ENCODE measurements at places on chromosomes 5 and 9.

DNA sequence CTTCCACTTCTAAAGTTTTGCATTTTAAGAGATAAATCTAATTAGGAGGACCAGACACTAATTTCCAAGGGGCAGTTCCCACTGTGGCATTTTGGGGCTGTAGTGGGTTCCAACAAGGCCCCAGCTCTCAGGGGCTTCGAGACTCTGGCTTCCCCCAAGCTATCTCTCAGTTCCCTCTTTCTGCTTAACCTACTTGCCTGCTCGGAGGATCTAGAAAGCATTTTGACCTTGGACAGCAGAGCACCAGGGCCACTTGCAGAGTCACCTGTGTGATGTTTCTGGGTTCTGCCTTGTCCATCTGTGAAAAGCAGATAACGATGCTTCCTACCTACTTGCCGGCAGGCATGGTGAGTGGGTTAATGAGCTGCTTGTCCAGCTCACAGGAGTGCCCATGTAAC is 175.4 kb downstream of the MED10 start:
- peak; percentile 26 for DNase-seq

GRCh38 chr9:87713278-87713987 is 12.5 kb upstream of the CTSL start:
- no peak for DNase-seq

GRCh38 chr9:96344458-96345180 is 38.9 kb downstream of the SLC35D2 start:
- DNase-seq, result no peak

- no peak for DNase-seq
Measured at GRCh38 chr5:86971034-86971571, 296.6 kb upstream of the RASA1 start.

- DNase-seq, result no peak
Measured at GRCh38 chr9:126217250-126217653, 109.4 kb upstream of the MVB12B start.

GRCh38 chr5:170265522-170265921 is 32.1 kb downstream of the LCP2 start:
- DNase-seq, result no peak

DNA sequence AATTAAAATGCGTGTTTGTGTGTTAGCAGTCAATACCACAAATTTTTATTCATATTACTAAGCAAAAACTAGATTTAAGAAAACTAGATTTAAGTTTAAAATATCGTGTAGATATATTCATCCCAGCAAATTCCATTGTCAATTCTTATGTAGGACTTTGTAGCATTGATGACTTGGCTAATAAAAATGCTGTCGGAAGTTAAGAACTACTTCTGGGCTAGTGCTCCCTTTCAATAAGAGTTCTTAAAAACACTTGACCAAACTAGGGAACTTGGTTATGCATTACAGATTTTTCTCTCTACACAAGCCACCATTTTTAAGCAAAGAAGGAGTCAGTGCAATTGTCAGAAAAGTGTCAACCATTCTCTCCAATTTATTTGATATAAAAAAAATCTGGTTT is 68.7 kb upstream of the RAD23B start:
- DNase-seq, result no peak

GRCh38 chr5:172407822-172408221 is 46.5 kb downstream of the SH3PXD2B start:
- no peak for DNase-seq

DNA sequence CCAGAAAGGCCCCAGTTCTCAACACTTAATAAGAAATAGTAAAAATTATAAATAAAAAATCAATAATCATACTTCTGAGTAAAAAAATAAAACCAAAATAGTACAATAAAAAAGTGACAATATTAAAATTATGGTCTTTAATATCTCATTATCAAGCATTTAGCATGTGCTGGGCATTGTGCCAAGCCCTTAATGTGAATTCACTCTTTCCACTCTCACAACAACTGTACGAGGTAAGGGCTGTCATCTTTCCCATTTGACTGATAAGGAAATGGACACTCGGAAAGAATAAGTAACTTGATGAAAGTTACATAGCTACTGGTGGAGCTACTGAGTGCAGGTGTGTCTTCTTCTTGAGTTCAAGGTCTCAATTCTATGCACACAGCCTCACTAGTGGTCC is 43.6 kb downstream of the SEC61B start:
- DNase-seq, result no peak

DNA sequence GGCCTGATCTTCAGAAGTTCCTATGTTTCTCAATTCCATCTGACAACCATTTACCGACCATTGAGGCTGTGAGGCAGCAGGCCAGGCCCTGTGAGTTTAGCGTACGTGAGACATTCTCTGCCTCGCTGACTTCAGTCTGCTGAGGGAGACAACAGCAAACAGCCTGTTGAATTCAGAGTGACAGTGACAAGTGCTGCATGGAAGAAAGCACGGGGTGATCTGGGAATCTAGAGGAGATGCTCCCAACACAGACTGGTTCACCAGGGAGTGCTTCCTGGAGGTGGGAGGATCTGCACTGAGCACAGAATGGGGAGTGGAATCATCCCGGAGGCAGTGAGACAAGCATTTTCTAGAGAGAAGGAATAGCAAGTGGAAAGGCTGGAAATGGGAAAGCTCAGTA is 10.0 kb upstream of the DDX41 start:
- no peak for DNase-seq

GRCh38 chr5:115028557-115028956 is 141.2 kb downstream of the TRIM36 start:
- DNase-seq, result no peak

- no peak for DNase-seq
Measured at GRCh38 chr5:152288917-152289595, 116.0 kb downstream of the NMUR2 start.

DNA sequence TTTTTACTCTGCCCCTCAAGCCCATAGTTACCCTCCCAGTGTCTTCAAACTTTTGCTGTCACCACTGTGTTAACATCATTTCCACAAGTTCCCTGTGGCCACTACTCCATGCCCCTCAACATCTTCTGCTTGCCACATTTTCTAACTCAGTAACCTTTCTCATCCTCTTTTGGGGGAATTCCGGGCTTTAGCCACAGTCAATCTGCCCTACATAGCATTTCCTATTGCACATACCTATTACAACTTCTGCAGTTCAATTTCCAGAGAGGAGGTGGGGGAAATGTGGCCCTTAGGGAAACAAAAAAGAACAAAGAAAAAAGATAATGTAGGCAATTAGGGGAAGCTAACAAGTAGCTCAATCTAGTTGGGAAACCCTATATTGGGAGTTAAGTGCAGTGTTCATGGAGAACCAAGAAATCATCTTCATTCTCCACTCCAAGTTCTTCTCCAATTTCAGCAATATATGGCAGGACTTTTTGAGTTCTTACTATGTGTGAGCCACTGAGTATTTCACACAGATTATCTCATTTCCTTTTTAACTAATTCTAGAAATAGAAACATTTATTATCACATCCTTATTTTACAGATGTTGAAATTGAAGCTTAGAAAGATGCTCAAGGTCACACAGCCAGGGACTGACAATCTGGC is 40.2 kb upstream of the LPAR1 start:
- peak; percentile 24 for DNase-seq

DNA sequence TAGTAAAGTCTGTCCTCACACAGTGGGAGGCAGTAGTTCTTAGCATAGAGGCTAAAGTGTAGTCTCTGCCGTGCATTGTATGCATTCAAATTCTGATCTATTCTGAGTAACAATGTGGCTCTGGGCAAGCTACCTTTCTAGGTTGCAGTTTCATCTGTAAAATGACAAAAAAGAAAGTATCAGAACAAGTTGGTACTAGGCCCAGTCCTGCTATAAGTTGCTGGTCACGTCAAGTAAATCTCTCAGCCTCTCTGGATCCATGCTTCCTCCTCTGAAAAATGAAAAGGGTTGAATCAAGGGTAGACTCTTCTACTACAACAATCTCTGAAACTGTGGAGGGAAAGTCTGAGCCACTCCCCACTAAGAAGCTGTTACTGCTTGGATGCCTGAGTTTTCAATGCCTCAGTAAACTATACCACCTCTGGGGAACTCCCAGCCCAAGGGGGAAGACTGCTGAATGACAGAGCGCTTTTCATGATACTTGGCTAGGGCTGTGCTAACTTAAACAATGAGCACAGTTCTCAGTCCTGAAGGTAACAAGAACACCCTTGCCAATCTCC is 34.5 kb upstream of the SPARC start:
- peak; percentile 56 for DNase-seq

DNA sequence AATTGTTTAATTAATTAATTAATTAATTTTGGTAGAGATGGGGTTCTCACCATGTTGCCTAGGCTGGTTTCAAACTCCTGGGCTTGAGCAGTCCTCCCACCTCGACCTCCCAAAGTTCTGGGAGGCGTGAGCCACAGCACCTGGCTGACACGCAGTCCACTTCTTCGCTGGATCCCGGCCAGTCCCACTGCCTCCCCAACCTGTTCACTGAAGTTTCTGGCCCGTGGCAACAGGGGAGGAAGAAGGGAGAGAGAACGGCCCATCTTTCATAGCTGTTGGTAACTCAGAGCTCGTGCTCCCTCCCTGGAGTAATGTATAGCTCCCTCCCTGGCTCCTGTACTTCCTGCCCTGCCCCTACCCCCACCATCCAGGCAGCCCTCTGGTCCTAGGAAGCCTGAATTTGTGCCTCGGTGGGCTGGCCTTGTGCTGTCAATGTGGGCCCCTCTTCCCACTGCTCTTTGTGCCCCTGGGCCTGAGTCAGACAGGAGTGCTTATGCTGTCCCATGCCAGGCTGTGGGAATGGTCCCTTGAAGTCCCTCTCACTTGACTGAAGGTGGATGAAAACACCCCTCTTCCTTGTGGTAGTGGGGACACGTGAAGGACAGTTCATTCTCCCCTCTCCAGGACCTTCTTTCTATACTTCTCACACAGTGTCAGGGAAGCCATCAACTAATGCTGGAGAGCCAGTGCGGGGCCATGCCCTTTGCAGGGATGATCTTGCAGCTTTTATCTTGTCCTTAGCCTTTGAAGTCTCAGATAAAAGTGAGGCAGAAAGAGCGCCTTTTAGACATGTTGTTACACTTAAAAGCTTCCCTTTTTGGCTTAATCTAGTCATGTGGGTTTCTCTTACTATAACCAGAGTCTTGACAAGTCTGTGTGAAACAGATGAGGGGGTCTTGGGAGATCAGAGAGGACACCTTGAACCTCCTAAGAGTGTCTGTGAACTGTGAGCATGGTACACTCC is 38.1 kb downstream of the ANGPTL2 start:
- DNase-seq, result no peak

DNA sequence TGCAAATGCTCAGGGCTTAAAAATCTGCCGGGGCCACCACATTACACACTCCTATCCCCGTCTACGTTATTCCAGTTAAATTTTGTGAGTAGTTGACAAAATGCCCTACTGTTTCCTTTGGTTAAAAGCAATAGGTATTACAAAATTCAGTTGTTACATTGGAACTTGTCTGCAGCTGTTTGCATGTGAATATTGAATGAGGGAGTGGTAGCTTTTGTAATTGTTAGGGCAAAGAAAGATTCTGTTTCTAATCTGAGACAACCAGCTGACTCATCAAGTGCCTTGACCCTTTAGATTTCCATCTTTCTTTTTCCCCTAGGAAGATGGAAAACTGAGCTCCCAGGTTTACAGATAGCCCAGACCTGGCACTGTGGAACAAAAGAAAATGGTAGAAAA is 30.2 kb downstream of the MAML1 start:
- DNase-seq, result no peak

- no peak for DNase-seq
Measured at GRCh38 chr5:138651767-138652117, 76.5 kb upstream of the HSPA9 start.

GRCh38 chr5:96761618-96762017 is 46.1 kb downstream of the ERAP1 start:
- no peak for DNase-seq

DNA sequence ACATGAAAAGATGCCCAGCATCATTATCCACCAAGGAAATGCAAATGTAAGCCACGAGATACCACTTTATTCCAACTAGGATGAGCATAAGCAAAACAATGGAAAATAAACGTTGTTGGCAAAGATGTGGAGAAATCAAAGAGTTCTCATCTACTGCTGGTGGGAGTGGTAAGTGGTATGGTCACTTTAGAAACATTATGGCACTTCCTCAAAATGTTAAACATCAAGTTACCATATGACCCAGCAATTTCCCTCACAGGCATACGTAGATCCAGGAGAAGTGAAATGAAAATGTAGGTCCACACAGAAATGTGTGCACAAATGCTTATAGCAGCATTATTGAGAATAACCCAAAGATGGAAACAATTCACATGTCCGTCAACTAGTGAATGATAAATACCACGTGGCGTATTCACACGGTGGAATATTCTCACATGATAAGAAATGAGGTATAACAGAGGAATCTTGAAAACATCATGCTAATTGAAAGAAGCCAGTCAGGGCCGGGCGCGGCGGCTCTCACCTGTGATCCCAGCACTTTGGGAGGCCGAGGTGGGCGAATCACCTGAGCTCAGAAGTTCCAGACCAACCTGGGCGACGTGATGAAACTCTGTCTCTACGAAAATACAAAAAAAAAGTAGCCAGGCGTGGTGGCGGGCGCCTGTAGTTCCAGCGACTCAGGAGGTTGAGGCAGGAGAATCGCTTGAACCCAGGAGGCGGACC is 16.4 kb upstream of the FLT4 start:
- DNase-seq, result no peak

DNA sequence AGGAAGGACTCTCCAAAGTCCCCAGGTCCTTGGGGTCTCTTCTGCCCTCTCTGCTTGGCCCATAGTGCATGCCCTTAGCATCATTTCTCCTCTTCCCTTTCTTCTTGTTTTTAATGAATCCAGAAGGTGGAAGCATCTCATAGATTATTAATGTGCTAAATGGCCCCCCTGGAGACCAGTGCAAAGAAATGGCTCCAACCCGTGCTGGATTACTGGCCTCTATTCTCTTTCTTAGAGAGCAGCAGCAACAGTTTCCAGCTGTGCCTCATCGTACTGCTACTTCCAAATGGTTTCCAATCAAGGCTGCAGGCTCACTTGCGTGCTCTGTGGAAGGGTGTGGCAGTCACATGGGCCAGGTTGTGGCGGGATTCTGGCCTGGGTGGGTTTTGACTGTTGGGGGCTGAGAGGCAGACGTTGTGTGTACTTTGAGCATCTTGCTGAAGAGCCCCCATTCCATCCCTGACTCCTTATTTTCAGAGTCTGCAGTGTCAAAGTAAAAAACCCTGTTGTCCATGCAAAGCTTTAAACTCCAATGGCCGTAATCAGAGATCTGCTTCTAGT is 139.7 kb downstream of the GABBR2 start:
- DNase-seq, result no peak

GRCh38 chr5:514673-515072 is 9.6 kb downstream of the SLC9A3 start:
- no peak for DNase-seq

- DNase-seq, result no peak
Measured at GRCh38 chr5:129412721-129413120, 47.4 kb upstream of the ADAMTS19 start.

GRCh38 chr9:86187121-86187520 is 72.3 kb downstream of the C9orf153 start:
- no peak for DNase-seq

DNA sequence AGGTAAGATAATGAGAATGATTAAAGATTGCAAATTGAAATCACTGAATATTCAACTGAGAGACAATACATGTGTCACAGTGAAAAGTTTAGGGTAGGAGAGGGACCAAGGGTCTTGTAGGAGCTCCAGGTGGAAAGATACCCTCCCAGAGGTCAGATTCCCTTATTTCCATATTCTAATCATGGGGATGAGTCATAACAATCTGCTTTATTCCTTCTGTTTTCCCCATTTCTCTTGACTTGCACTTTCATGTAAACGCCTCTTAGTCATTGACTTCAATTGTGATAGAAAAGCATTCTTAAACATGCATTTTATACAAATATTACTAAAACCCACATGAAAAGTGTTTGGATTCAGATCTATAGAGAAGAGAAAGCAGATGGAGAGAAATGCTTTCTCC is 81.3 kb upstream of the CTSL start:
- no peak for DNase-seq

Measured in GM10248 (cell line).